ENCODE measurements at places on chromosomes 2 and 18.

GRCh38 chr2:24342110-24342910, 18.0 kb downstream of the ITSN2 start:
- no peak for DNase-seq

DNA sequence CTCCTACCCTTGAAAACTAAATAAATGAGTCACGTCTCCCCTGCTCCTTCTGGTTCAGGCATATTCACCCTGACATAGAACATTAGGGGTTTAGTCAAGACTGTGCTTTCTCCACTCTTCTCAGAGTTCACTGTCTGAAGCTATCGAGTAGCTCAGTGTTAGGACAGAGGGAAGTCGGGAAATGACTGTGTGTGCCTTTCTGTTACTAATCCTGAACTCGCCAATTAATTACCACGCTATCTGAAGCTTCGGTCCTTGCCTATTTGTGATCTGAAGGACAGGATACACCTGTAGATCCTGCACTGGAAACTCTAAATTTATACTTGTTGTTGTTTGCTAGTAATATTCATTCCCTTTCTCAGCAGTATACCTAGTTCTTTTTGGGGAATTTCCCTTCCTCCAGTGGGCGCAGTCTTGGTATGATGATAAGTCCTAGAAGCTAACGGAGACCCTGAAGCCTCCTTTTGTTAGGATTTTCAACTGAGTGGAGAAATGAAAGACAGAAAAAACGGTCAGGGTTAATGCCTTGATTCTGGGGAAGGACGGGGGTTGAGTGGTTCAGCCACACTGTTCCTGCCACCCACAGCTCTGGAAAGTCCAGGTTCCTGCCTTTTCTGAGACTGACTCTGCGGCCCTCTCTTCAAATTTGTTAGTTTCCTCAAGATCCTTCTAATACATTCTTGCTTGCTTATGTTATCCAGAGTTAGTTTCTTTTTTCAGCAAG, 218.0 kb downstream of the DLGAP1 start:
- DNase-seq, result peak; percentile 20

DNA sequence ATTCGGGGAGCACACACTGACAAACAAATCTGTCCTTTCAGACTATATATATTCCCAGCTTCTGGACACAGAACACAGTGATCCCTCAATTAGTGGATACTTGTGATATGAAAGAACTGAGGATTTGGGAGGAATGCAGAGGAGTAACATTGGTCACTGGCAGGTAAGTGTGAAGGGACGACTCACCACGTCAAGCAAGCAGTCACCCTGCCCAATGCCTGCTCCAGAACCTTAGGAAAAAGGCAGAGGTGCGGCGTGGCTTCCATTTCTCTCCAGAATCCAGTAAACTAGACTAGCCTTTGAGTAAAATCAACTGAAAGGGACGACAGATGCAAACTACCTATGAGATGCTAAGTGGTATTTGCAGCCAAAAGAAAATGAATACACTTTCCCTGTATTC, 1.1 kb downstream of the CCDC93 start:
- no peak for DNase-seq

- peak; percentile 68 for DNase-seq
These were observed 219.0 kb downstream of the SH3BP4 start for GRCh38 chr2:235170536-235171521.

DNA sequence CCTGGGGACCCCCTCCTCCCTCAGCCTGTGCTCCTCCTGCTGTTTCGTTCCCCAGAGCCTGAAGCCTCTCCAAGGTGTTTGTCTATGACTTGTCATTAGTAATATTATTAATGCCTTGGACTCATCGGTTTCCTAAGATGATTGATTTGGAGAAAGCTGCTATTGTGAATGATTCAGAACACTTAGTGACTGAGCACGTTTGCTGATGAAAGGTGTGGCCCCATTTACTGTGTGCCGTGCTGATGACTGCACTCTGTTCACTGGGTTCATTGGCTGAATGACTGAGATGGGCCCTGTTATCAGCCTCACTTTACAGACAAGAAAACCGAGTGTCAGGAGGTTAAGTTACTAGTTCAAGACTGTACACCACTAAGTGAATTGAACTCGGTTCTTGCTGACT, 111.4 kb downstream of the SPP2 start:
- DNase-seq, result no peak

DNA sequence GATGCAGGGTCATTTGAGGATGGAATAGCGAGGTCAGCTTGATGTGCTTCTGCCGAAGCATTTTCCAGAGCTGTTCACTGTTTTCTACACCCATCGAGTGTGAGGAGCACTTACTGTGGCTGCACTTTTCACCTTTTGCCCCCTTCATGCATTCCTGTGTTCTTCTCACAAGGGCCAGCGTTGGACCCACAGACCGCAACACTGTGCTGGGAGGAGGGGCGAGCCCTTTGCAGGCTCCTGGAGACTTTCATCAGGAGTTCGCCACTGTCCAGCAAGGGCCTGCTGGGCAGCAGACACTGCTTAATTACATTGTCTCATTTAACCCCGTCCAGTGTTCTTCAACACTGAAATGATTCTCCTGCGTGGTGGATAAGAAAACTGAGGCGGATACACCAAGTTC, 29.9 kb downstream of the CYP26B1 start:
- no peak for DNase-seq

- DNase-seq, result peak; percentile 70
These were observed 29.9 kb upstream of the NT5DC4 start for GRCh38 chr2:112690853-112691401.

DNA sequence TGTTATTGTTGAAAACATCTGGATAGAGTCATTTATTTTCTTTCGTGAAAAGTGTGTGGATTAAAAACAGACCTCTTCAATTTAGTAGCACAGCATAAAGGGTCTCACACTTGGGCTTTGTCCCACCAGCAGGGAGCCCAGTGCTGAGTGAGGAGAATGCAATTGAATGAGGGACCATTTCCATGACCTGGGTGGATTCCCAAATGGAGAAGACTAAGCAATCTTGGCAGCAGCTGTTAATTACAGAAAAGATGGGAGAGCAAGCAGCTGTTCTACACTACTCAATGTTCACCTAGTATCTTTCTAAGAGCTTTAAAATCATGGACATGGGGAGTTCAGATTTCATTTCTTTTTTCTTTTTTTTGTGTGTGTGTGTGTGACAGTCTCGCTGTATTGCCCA, 121.8 kb upstream of the FN1 start:
- DNase-seq, result no peak

DNA sequence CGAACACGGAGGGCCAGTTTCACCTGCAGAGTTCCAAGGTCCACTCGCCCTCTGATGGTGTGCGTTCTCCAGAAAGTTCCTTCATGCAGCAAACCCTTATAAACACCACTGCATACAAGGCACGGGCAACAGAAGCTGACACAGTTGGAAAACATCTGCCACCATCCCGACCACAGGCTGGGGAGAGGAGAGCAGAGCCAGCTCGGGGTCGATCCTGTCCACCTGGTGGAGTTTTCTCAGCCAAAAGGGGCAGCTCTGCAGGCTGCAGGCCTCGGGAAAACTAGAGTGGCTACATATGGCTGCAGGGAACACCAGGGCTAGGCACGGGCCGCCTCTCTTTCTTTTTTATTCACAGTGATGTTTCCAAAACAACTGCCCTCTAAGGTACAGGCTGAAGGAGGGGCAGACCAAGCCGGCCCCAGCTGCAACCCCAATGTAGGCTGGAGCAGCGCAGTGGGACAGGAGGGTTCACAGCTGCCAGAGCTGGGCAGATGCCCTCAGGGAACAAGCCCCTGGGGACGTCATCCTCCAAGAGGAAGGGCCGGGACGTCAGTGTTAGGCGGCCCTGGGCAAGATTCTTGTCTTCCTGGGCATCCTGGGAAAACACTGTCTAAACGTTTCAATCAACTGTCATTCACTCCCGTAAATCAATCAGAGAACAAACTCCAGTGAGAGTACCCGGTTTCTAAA, 274.7 kb downstream of the TWIST2 start:
- DNase-seq, result no peak

- no peak for DNase-seq
These were observed 347.6 kb downstream of the CYRIA start for GRCh38 chr2:16318051-16318450.

DNA sequence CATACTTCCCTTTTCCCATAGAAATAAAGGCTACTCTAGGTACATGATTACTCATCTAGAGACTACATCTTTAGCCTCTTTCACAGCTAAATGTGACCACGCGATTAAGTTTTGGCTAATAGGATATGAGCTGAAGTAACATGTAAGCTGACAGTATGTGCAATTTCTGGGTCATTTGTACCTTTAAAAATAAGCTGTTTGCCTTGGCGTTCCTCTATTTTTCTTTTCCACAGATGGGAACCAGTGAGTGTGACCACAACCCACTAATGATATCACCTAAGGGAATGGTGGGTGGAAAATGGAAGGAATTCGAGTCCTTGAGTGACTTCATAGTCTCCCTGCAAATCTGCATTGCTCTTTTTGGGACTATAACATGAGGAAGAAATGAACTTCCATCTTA, 11.7 kb upstream of the NABP1 start:
- no peak for DNase-seq

DNA sequence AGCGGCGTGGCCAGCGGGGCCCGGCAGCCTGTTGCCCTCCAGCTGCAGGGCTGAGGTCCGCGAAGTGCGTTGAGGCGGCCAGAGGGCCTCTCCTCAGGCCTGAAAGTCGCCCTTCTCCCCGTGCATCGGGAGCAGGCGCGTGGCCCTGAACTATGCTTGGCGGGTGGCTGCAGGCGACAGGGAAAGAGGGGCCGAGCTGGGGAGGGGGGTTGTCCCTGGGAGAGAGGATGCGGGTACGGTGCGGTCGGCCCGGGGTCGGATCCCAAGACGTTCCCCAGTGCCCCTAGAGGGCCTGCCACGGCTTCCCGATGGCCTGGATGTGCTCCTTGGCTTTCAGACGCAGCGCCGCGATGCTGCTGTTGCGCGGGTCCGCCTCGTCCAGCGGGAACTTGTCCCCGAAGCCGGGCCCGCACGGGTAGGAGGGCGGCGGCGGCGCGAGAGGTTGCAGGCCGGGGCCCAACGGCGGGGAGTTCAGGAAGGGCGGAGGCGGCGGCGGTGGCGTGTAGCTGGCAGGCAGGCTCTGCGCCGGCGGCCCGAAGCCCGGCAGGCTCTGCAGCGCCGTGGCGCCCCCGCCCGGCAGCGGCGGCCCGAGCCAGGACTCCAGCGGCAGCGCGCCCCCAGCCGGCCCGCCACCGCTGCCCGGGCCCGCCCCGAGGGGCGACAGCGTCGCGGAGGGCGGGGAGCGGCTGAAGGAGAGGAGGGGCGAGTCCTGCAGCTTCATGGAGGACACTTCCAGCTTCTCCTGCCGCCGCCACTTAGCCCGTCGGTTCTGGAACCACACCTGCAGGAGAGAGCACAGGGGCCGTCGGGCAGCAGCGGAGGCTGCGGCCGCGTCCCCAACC, 4.3 kb downstream of the RAX start:
- peak; percentile 87 for DNase-seq

GRCh38 chr18:56165601-56166355, 472.6 kb downstream of the TXNL1 start:
- no peak for DNase-seq

Data from GM23338 (cell line).